Activated T-cell treated with anti-CD3 and anti-CD28 coated beads, Interleukin-2, amount 50 U/mL, for 72 hours (primary cell): ENCODE measurements at places on chromosomes 3 and 15.
A peak's percentile ranks its signal among the peaks of the same experiment; 100 is the strongest.

- H3K27ac ChIP-seq: no peak overlapping the region
- H3K4me3 ChIP-seq: no peak overlapping the region
- no peaks in the 10 kb centered on the region for H3K27me3 ChIP-seq
- no peaks in the 10 kb centered on the region for H3K36me3 ChIP-seq
Observed at GRCh38 chr3:126932188-126932931, 50.6 kb upstream of the PLXNA1 start.

GRCh38 chr3:188350961-188351360 is 197.0 kb downstream of the LPP start:
- H3K27ac ChIP-seq: no peak overlapping the region
- H3K4me1 ChIP-seq: no peaks in the 10 kb centered on the region

DNA sequence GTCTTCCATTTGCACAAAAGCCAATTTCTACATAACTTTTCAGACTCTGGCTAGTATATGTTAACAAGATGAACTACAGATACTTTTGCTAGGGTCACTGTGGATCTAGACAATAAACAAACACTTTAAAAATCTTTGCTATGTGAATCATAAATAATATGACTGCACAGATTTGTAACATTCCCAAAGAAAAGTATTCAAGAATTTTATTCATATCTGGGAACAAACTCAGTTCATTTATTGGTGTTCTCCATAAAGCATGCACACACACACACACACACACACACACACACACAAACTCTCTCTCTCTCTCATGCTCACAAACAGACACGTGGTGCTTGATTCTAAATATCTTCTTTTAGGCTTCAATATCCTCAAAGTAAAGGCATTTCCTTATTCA is 18.8 kb upstream of the THRB start:
- no peak for DNase-seq
- peaks cover 18% of the 10 kb centered on the region for H3K27me3 ChIP-seq
- no peaks in the 10 kb centered on the region for H3K36me3 ChIP-seq
- H3K4me3 ChIP-seq: no peak overlapping the region

GRCh38 chr3:26293329-26293844 is 329.2 kb upstream of the LRRC3B start:
- H3K27ac ChIP-seq: no peak overlapping the region
- H3K36me3 ChIP-seq: peaks cover 2% of the 10 kb centered on the region
- DNase-seq: no peak
- no peak overlapping the region for H3K4me3 ChIP-seq
- H3K27me3 ChIP-seq: no peaks in the 10 kb centered on the region

DNA sequence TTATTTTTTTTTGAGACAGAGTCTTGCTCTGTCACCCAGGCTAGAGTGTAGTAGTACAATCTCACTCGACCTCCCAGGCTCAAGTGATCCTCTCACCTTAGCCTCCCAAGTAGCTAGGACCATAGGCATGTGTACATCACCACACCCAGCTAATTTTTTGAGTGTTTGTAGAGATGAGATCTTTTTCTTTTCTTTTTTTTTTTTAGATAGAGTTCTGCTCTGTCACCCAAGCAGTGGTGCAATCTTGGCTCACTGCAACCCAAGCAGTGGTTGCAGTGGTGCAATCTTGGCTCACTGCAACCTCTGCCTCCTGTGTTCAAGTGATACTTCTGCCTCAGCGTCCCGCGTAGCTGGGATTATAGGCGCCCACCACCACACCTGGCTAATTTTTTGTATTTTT is 5.2 kb downstream of the CEP97 start:
- H3K27me3 ChIP-seq: no peaks in the 10 kb centered on the region
- no peak overlapping the region for H3K27ac ChIP-seq
- DNase-seq: no peak
- H3K4me1 ChIP-seq: peaks cover 19% of the 10 kb centered on the region

- peaks cover 100% of the 10 kb centered on the region for H3K4me1 ChIP-seq
- H3K4me3 ChIP-seq: peak overlapping the region; percentile 59
- peak; percentile 62 for DNase-seq
Observed at GRCh38 chr15:67085818-67086636, 20.6 kb downstream of the SMAD3 start.

DNA sequence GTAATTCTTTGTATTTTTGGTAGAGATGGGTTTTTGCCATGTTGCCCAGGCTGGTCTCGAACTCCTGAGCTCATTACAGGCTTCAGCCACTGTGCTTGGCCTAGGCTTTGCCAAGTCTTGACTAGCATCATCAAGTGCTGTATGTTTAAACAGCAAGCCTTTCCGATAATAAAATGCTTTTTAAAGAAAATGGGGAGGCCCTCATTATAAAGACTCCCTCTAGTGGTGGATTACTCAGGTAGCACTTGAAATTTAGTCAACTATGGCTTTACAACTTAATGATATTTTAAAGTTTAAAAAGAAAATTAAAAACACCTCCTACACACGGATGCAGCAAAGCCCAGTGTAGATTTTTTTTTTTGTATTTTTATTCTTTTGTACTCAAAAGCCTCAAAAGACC is 213.6 kb downstream of the GAP43 start:
- H3K27ac ChIP-seq: no peak overlapping the region
- H3K36me3 ChIP-seq: no peaks in the 10 kb centered on the region
- H3K27me3 ChIP-seq: peaks cover 1% of the 10 kb centered on the region
- no peak for DNase-seq
- H3K4me1 ChIP-seq: no peaks in the 10 kb centered on the region
- H3K4me3 ChIP-seq: no peak overlapping the region

GRCh38 chr3:44923632-44924456 is 49.4 kb downstream of the TGM4 start:
- peaks cover 4% of the 10 kb centered on the region for H3K36me3 ChIP-seq
- H3K27me3 ChIP-seq: no peaks in the 10 kb centered on the region
- no peak for DNase-seq
- H3K4me1 ChIP-seq: no peaks in the 10 kb centered on the region
- no peak overlapping the region for H3K4me3 ChIP-seq

GRCh38 chr3:100334488-100335351 is at the start of gene NIT2:
Gene NIT2 (plus strand): TSS chr3:100334757. CDS start chr3:100334792, 35 bp downstream.
- H3K27ac ChIP-seq: peak within 1 kb of the TSS; percentile 98
- DNase-seq: peak; percentile 86
- H3K27me3 ChIP-seq: no peaks in the 10 kb centered on the region
- peaks cover 20% of the 10 kb centered on the region for H3K4me1 ChIP-seq
- peak within 1 kb of the TSS; percentile 94 for H3K4me3 ChIP-seq
- H3K36me3 ChIP-seq: no peaks in the 10 kb centered on the region

- peaks cover 40% of the 10 kb centered on the region for H3K27me3 ChIP-seq
- no peak overlapping the region for H3K27ac ChIP-seq
- H3K36me3 ChIP-seq: no peaks in the 10 kb centered on the region
- no peak overlapping the region for H3K4me3 ChIP-seq
- DNase-seq: no peak
- no peaks in the 10 kb centered on the region for H3K4me1 ChIP-seq
Observed at GRCh38 chr3:122987231-122987630, 40.3 kb downstream of the SEMA5B start.

GRCh38 chr3:171752329-171752728 is 58.0 kb downstream of the PLD1 start:
- DNase-seq: no peak
- peaks cover 27% of the 10 kb centered on the region for H3K27me3 ChIP-seq
- no peak overlapping the region for H3K27ac ChIP-seq
- no peaks in the 10 kb centered on the region for H3K36me3 ChIP-seq
- no peaks in the 10 kb centered on the region for H3K4me1 ChIP-seq
- no peak overlapping the region for H3K4me3 ChIP-seq

- DNase-seq: no peak
- H3K27me3 ChIP-seq: no peaks in the 10 kb centered on the region
- H3K4me1 ChIP-seq: no peaks in the 10 kb centered on the region
- H3K4me3 ChIP-seq: no peak overlapping the region
Observed at GRCh38 chr3:128274837-128275236, 121.6 kb downstream of the EEFSEC start.

DNA sequence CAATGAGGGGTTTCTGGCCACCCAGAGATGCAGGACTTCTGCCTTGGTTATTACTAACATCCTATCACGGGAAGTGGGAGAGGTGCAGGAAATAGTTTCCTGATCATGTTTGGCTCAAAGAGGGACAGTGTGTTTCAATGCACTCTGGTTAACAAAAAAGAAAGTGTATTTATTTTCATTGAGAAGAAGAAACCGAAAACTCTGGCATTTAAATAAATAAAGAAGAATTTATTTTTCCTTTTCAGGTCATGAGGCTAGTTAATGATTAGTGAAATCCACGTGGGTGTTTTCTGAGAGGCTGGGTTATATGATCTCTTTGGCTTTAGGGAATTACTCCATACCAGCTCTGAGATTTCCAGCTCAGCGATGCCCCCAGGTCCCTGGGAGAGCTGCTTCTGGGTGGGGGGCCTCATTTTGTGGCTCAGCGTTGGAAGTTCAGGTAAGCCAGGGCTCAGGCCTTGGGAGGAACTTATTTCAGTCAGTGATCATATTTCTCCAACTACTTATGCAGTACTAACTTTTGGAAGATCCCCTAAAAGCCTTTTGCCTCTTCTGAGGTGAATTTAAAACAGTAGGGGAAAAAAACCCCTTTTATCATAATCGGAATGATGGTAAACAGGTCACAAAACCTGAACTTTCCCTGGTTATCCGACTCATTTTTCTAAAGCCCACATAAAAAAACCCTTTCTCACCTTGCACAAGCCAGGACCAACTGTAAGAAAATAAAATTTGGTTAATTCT is at the start of gene PLA1A:
PLA1A (plus strand) TSS at position 338 of the 741 bp plus-strand sequence; CDS start at position 367, 29 bp downstream.
- peaks cover 17% of the 10 kb centered on the region for H3K27me3 ChIP-seq
- DNase-seq: no peak
- no peaks in the 10 kb centered on the region for H3K36me3 ChIP-seq

DNA sequence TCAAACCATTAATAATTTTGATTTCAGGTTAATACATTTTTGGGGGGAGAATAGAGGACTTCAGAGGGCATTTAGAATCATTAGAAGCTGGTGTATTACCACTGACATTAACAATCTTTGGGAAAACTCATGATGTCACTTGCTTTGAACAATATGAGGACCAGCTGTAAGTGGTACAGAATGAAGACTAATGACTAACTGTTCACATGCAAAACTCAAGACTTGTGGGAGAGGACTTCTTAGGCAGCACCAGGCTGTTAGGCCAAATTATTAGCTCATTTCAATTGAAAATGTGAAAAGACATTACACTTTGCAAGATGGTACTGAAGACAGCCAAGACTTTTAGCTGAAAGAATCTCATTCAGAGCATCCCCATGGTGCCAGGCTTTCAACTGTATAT is 426.2 kb upstream of the ADAMTS9 start:
- H3K4me3 ChIP-seq: no peak overlapping the region
- no peaks in the 10 kb centered on the region for H3K27me3 ChIP-seq
- no peak for DNase-seq
- H3K36me3 ChIP-seq: no peaks in the 10 kb centered on the region

DNA sequence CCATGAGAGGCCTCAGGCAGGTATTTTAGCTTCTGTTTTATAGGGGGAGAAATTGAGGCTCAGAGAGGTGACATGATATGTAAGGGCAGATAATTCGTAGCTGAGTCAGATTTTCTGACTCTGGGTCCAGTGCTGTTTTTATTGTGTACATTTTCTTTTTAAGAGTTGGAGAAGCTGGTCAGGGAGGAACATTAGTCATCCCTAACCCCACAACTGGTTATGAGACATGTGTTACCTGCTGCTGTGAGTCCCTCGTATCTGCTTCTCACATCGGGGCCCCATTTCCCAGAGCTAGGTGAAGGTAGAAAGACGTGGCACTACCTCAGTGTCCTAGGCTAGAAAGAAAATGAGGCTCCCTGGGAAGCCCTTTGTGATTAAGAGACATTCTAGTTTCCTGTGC is 28.6 kb downstream of the GALNT15 start:
- peak overlapping the region; percentile 64 for H3K27ac ChIP-seq
- no peaks in the 10 kb centered on the region for H3K36me3 ChIP-seq
- peak overlapping the region; percentile 56 for H3K4me3 ChIP-seq
- peak; percentile 33 for DNase-seq
- H3K27me3 ChIP-seq: peaks cover 16% of the 10 kb centered on the region

DNA sequence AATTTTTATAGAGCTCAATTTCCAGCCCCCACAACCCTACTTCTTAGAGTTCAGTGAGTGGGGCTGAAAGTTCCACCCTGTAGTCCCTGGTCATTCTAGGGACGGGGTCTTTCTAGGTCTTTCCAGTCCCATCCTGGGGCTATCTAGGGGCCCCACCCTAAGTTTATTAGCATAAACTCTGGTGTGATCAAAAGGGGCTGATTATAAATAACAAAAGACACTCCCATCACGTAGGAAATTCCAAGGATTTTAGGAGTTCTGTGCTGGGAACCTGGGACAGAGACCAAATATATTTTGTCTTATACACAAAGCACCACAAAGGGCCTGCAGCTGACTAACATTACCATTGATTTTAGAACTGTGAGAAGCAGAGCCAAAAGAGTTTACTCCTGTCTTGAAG is 41.9 kb downstream of the RAD54L2 start:
- H3K27me3 ChIP-seq: no peaks in the 10 kb centered on the region
- peaks cover 15% of the 10 kb centered on the region for H3K4me1 ChIP-seq
- peaks cover 4% of the 10 kb centered on the region for H3K36me3 ChIP-seq
- DNase-seq: no peak
- no peak overlapping the region for H3K4me3 ChIP-seq

DNA sequence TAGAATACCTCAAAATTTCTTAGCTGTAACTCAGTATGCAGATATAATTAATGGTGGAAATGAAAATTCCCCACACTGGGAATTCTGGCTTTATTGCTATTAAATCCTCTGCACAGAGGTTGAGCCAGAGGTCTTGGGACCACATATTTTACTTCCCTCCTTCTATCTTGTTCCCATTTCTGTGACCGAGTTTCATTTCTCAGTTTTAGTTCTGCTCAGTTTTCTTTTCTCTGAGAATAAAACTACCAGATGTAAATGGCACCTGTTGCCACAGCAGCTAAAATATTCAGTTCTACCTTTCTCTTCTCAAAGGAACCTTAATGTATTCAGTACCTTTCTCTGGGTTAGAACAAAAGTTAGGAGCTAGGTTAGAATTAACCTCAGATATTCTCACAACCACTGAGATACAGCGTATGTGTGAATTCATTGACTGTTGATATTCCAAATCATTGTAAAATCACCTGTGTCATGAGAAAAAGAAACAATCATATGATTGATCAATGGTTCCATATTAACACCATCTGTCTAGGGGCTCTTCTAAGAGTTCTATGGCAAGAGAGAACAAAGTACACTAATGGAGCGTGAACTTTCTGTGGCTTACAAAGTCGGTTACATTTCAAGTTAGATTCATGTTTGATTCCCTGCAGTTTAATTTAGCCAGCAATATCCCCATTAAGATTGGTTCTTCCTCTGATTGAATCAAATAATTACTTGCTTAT is 374.1 kb downstream of the EFHB start:
- no peak overlapping the region for H3K27ac ChIP-seq
- no peaks in the 10 kb centered on the region for H3K36me3 ChIP-seq
- no peaks in the 10 kb centered on the region for H3K27me3 ChIP-seq

DNA sequence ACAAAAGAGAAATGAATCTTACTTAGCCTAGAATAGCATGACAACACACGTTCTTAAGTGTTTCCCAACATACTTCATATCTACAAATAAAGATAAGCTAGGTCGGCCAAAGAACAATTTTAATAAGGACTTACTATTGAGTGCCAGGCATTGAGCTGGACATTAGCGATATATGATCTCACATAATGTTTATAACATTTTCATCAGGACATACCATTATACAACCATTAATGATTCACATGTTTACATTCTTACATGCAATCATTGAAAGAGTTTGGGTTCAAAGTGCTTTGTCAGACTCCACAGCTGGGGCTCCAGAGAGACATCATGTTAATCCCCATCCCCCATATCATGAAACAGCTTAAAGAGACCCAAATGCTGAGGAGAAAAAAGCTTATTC is 189.0 kb downstream of the STT3B start:
- H3K36me3 ChIP-seq: no peaks in the 10 kb centered on the region
- H3K4me3 ChIP-seq: no peak overlapping the region
- no peaks in the 10 kb centered on the region for H3K4me1 ChIP-seq
- no peak for DNase-seq

- peaks cover 2% of the 10 kb centered on the region for H3K36me3 ChIP-seq
- no peak overlapping the region for H3K4me3 ChIP-seq
- no peak for DNase-seq
- no peak overlapping the region for H3K27ac ChIP-seq
- H3K4me1 ChIP-seq: no peaks in the 10 kb centered on the region
Observed at GRCh38 chr3:21392526-21392925, 358.5 kb downstream of the ZNF385D start.
